Fibroblast of gingiva (primary cell): ENCODE measurements at places on chromosomes 6 and 20.

DNA sequence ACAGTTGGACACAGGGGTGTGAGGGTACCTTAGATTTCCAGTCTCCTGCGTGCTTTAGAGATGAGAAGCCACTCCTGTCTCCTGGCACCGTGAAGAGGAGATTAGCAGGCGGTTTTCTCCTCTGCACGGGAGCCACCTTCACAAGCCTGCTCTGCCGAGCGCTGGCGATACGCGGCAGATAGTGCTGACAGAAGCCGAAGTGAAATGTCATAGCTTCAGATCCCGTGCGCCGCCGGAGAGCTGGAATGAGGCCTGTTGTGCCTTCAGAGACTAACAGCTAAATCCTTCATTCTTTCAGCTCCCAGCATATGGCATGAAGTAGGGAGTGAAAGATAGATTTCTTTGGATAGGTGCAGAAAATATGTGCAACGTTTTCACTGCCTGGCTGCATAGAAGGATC lies 371.0 kb downstream of the TAF4 start:
- no peak for DNase-seq

DNA sequence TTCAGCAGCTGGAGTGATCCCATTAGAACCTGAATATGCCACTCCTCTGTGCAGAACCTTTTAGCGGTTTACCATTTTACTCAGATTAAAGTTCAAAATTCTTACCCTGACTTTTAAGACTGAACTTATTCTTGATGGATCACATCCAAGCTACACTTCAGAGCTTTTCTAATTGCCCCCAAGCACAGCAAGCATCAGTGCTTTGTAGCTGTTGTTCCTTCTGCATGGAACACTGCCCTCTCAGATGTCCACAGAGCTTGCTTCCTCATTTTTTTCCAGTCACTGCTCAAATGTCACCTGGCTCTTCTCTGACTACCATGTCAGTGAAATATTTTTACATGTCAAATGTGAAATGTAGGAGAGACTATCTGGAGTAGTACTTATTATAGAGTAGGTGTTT lies 1.6 kb upstream of the SLC35B3 start:
- no peak for DNase-seq

DNA sequence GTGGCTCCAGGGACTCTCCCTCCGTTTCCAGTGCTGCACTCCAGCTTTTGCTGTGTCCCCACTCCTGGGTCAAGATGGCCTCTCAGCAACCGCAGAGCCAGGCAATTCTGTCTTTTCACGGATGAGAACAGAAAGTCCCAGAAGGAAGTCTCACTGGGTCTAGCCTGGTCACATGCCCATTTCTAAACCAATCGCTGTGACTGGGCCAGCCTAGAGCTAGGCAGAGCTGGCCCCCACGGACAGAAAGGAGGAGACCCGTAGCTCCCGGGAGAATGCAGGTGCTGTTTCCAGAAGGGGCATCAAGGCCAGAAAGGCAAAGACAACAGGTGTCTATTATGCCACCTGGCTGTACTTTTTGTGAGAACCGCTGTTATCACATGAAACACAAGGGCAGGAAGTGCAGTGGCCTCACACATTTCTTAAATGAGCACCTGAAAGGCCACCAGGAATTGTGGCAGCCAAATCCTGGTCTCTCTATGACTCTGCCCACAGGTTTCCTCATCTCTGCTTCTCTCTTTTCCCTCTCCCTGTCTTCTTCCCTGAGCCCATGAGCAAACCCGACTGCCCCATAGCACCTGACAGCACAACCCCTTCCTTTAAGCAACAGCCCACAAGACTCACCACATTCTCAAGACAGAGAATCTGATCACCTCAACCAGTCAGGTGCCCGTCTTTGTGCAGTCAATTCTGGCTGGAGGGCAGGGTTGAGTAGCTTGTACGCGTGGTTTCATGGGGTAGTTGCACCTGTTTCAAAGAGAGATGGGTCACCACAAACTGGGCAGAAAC lies 37.1 kb upstream of the B4GALT5 start:
- DNase-seq = peak; percentile 56

DNA sequence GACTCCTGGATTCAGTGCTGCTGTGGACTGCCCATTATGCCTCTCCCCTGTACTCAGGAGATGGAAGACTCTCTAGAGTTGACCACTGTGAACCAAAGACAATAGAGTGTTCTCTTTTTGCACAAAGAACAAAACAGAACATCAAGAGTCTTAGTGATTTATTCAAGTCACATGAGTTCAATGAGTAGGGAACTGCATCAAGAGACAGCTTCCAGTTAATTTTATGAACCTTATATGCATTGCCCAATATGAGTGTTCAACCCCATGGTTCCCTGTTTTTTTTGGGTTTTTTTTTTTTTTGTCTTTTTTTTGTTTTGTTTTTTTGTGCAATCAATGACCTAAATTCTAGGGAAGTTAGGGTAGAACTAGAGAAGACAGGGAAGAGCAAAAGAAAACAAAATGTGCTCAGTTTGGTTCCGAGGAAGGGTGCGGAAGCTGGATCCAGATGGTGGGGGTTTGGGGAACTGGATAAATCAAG lies 224.3 kb downstream of the MAFB start:
- DNase-seq = no peak

DNA sequence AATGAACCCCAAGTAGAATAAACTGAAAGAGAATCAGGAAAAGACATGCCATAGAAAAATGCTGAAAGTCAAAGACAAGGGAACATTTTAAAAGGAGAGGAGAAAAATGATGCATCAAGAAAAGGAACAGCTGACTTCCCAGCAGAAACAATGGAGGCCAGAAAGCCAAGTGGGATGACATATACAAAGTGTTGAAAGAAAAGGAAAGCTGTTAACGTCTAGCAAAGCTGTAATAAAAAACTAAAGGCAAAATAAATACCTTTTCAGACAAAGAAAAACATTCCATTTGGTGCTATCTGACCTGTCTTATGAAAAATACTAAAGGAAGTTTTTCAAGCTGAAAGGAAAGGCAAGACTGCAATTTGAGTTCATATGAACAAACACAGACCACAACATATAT lies 34.1 kb upstream of the PDE10A start:
- no peak for DNase-seq

GRCh38 chr6:79377888-79378348 lies 143.4 kb upstream of the HMGN3 start:
- DNase-seq = peak; percentile 44
